ENCODE measurements at places on chromosomes 7 and 10.
A peak's percentile ranks its signal among the peaks of the same experiment; 100 is the strongest.

DNA sequence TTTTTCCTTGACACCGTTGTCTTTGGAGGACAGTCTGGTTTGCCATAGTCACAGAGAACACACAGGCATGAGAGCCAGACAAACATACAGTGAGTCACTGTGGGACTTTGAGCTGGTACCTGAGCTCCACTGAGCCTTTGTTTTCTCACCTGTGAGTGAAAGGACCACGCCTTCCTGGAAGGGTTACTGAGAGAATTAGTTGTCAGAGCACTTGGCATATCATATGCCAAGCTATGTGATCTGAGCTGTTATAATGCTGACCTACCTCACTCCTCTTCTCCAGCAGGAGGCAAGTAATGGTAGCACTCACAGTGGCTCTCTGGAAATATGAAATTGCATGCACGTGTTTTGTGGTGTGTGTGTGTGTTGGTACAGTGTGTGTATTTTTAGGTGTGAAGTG is 59.7 kb downstream of the CXCL12 start:
- DNase-seq, result no peak

DNA sequence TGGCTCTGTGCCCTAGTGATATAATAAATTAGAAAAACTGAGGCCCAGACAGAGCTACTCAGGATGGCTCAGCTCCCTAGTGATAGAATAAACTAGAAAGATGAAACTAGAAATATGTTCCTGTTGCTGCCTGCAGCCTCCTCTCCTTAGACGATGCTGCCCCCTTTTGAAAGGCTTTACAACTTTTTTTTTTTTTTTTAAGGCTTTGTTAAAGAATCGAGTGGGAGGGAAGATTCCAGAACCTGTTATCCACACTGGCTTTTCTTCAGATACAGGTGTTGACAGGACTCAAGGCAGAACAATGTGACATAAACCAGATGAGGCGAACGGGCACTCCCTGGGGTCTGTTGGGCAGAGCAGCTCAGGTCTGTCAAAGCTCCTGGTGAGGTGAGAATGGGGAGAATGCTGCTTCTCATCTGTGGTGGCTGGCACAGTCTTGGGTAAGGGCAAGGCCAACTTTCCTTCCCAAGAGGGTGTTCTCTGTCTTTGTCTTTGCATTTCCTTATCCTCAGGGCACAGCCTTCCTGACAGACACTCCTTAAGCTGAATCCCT is 175.1 kb downstream of the COBL start:
- peak; percentile 25 for DNase-seq

- peak; percentile 9 for DNase-seq
These were observed 36.7 kb downstream of the LUC7L2 start for GRCh38 chr7:139396323-139396951.

DNA sequence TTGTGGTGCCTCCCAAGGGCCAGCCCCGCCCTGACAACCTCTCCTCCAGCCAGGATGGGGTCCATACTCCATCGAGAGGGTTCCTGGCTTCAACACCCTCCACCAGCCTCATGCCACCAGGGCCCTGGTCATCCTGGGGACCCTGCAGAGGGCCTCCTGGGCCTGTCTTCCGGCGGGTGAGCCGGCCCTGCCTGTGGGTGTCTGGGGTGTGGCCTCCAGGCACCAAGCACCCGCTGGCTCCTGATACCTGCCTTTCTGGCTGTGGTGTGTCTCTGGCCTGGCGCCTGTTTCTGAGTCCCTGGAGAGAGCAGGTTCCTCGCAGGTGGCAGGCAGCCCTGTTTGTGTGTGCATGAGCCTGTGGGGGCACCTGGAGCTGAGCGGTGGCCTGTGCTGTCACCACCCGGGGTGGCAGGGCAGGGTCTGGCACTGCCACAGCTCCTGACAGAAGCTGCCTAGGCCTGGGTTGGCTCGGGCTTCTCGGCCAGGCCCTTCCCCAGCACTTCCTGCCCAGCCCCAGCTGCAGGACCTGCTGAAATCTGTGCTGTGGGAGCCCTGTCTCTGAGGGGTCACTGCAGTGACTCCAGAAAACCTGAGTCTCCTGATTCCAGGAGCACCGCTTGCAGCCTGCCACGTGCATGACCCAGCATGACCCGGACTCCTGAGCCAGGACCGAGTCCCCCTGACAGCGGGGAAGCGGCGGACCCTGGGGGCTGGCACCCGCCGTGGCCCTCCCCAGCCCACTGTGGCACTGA is 18.4 kb downstream of the ADAM8 start:
- no peak for DNase-seq

DNA sequence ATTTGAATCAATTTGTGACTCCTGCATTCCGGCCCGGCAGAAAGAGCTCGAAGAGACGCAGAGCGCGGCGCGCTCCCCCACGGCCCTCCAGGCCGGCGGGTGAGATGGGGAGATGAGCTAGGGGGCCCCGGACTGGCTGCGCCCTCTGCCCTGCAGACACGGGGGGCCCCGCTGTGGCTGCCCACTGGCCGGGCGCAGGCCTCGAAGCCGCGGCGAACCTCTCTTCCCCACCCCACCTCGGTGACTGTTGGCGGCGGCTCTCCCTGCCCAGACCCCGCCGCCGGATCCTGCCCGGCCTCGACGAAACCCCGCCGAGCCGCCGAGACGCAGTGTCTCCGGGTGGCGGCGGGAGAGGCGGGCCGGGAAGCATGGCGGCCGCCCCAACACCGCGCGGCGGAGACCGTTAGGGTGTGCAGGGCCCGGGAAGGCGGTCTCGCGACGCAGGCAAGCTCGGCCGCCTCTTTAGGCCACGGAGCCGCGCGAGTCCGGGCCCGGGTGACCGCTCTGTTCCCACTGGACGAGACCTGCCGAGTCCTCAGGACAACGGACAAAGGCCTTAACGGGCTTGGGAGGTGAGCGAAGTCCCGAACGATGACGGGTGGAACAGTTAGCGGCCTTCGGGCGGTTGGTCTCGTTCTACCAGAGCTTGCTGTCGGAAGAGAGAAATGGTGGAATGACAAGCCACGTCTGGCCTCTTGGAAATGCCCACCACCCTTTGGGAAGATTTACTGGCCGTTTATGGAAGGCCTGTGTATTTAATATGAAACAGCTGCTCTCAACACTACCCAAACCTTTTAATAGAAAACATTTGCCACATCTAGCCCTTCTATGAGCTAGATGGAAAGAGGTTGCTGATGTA is 24.3 kb downstream of the NUP42 start:
- peak; percentile 18 for DNase-seq

DNA sequence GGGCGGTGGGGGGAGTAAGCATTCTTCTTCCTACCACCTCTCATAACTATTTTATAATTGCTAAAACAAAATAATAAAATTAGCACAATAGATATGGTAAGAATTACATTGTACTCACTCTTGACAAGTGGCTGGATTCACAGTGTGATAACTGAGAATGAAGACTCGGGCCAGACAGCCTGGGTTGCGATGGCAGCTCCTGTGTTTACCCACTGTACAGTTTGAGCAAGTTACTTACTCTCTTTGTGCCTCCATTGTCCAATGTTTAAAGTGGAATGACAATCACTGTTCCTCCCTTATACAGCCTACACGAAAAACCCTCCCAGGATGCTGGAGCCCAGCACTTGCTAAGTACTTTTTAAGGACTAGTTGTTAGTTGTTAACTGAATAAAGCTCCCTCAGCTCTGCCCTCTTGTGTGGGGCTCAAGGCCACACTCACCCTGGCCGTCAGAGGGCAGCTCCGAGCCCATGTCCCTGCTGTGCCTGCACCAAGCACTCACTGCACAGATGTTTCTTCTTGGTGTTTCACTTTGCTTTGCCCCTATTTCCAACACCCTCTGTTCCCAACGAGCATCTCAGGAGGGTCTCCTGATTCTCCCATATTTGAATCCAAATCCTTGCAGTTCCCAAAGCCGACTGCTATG is 56.4 kb upstream of the NPS start:
- DNase-seq, result no peak

DNA sequence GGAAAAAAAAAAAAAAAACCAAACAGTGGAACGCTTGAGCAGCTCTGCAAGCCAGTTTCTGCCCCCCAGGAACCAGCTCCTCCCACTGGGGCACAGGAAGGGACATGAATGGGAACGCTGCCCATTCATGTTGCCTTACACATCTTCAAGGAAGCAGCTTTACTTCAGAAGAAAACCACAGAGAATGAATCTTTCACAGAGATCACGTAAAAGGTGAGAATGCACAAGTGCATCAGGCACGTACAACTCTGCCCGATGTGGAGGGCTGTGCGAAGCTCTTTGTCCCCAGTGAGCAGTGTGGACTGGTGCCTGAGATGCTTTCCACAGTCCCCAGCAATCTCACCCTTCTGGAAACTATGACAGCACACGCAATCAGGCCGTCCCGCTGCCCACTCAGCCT is 106.2 kb downstream of the DLG5 start:
- DNase-seq, result peak; percentile 9

DNA sequence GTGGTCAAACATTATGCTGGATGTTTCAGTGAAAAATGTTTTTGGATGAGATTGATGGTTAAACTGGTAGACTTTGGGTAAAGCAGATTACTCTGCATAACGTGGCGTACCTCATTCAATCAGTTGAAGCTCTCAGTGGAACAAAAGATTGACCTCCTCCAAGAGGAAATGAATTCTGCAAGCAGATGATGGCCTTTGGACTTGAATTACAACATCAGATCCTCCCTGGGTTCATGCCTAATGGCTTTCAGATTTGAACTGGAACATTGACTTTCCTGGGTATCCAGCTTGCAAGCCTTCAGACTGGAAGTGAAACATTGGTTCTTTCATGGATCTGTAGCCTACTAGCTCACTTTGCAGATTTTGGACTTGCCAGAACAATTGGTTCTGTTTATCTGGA is 169.3 kb upstream of the MALRD1 start:
- DNase-seq, result no peak

- DNase-seq, result no peak
These were observed 1085.3 kb downstream of the KCNMA1 start for GRCh38 chr10:76552091-76552873.

GRCh38 chr7:105304040-105304895 is 84.5 kb downstream of the SRPK2 start:
- DNase-seq, result peak; percentile 48

GRCh38 chr10:131695496-131696165 is 205.2 kb upstream of the PPP2R2D start:
- no peak for DNase-seq

- DNase-seq, result no peak
These were observed 104.4 kb upstream of the PHYHIPL start for GRCh38 chr10:59072038-59072437.

DNA sequence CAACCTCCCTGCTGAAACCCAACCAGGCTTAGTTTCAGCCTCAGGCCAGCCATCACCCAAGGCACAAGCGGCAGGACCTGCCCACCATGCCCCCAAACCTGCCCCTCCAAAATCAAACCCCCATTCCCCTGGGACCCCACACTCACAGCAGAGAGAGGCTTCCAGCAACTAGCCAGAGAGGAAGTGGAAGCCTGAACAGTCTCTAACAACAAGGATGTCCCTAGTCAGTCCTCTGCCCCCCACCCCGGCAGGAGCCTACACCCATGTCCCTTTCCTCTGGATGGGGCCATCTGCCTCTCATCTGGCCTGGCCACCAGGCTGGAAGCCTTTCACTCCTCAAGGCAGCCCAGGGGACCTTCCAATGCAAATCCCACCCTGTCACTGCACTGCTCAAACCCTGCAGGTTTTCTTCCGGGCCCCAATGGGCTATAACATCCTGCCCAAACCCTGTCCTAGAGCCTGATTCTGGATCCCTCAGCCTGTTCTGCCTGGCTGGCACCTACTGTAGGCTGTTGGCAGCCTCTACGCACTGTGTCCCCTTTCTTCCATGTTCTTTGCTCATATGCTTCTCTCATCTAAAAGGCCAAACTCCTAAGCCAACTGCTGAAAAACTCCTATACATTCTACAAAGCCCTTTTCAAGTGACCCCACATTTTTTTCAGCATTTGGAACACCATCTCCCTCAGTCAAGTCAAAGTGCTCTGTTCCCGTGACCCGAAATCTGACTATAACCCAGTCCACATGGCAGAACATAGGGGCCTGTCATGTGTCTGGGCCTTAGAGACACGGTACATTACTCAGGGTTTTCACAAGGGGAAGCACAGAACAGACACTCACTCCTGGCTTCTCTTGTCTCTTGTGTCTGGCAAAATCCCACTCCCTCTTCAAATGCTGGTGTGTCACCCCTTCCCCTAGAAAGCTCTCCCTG is 253.3 kb downstream of the TNS3 start:
- DNase-seq, result no peak

- DNase-seq, result peak; percentile 86
These were observed 54.1 kb downstream of the LAMB1 start for GRCh38 chr7:107948645-107949442.

DNA sequence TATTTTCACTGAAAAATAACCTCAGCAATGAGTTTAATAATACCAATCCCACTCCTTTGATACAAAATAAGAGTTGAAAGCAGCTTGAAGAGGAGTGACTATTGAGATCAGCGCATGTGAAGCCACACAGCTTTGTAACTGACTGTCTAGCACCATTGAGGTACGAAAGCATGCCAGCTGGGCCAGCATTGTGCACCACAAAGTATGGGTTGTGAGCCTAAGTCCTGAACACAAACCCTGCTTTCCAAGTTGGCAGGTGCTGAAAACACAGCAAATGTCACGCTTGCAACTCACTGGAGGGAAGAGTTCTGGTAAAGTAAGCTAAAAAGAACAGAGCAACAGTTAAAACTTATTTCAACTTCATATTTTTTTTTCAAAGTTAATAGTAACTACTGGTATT is 4.0 kb upstream of the FAM53B start:
- no peak for DNase-seq

DNA sequence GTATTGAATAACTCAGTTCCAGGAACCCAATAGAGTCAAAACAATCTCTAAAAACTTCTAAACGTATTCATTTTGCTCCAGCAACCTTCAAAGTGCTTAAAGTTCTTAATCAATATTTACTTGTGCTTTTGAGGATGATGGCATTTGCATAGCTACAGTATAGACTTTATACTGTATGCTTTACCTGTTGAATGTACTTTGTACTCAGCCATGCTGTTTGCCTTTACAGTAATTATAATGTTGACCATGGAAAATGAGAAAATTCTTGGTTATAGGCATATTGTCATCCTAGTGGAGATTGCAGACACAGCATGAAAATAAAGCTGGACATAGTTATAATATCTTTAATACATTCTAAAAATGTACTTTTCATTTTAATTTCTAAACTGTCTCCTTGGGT is 762.7 kb upstream of the PHF14 start:
- DNase-seq, result no peak

DNA sequence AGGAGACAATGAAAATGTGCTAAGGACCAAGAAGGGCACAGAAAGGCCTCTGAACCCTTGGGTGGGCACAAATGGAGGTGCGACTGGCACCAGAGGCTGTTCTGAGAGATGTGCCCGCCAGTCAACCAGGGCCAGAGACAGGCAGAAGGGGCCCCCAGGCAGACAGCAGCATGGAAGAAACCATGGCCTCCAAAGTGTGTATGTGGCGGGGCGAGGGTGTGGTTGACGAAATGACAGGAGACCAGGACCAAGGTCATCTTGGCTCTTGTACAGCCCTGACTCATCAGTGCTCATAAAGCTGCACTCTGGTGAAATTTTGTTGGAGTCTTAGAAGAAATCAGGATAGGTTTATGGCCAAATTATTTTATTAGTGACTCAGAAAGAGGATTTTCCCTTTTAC is 4.0 kb upstream of the MRPS24 start:
- DNase-seq, result peak; percentile 50

DNA sequence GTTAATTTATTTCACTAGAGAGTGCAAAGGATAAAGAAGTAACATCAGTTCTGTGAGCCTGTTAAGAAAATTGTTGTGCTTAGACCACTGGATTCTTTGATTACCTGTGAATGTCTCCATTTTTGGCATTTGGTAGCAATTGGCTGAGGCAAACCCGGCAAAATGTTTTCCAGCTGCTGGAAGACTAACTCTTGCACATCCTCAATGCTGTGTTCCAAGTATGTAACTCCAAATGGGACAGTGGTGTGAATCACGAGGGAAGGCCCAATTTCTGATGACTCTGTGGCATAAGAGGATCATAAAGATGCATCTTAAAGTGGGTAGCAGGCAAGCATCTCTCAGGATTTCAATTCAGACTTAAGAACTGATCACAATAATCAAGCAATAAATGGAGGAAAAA is 268.8 kb downstream of the RNLS start:
- no peak for DNase-seq
